ENCODE measurements at places on chromosomes 1 and 21.

- DNase-seq = peak; percentile 17
These were observed 65.8 kb upstream of the DIP2A start for GRCh38 chr21:46392921-46393320.

- DNase-seq = no peak
These were observed 3.2 kb upstream of the SETD4 start for GRCh38 chr21:36063375-36064084.

- DNase-seq = no peak
These were observed 308.3 kb upstream of the DEPDC1 start for GRCh38 chr1:68805097-68805641.

GRCh38 chr1:90007979-90008404 lies 13.1 kb downstream of the ZNF326 start:
- no peak for DNase-seq

DNA sequence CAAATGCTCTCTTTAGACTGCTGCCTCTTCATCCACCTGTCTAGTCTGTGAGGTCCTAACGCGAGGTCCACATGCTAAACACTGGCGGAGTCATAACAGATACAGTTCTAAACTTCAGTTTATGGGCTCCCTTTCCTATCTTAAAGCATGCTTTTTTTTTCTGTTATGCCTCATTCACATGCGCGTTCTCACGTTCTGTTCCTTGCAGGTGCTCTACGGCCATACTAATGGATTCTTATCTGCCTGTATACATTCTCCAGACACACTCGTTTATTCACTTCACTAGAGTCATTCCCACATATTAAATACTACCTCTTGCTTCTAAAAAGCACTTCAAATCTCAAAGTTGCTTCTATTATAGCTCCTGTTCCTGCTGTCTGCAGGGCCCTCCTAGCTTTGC lies 38.7 kb downstream of the PHC2 start:
- no peak for DNase-seq

DNA sequence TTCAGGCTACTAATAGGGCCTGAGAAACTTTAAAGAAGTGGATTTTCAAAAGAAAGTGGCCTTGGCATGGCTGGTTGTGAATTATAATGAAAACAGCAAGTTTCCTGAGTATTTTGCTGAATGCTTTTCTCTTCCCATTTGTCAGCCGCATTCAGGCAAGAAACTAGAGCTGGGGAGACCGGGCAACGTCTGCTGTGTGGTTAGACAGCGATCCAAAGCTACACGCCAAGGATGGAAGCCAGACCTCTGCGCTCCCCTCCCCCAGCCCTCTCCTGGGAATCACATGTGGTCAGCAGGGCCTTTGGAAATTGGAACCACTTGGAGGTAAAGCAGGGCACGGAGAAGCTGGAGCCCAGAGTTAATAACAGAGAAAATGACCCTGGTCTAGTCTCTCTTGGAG lies 114.1 kb upstream of the CD34 start:
- peak; percentile 71 for DNase-seq

DNA sequence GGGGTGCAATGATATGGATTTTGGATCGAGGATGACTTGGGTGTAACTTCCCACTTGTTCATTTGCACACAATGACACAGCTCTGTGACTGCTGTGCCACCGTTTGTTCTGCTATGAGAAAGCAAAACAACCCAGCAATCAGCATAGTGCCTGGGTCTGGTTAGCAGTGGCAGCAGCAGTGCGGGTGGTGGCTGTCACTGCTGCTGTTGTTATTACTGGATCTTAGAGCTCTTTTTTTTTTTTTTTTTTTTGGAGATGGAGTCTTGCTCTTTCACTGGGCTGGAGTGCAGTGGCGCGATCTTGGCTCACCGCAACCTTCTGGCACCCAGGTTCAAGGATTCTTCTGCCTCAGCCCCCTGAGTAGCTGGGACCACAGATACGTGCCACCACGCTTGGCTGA lies 56.9 kb downstream of the TBCE start:
- no peak for DNase-seq

- no peak for DNase-seq
These were observed 2.7 kb upstream of the HES3 start for GRCh38 chr1:6241107-6241886.

- no peak for DNase-seq
These were observed 72.5 kb downstream of the PAX7 start for GRCh38 chr1:18703041-18703621.

GRCh38 chr1:117413412-117413811 lies 46.2 kb downstream of the MAN1A2 start:
- no peak for DNase-seq

DNA sequence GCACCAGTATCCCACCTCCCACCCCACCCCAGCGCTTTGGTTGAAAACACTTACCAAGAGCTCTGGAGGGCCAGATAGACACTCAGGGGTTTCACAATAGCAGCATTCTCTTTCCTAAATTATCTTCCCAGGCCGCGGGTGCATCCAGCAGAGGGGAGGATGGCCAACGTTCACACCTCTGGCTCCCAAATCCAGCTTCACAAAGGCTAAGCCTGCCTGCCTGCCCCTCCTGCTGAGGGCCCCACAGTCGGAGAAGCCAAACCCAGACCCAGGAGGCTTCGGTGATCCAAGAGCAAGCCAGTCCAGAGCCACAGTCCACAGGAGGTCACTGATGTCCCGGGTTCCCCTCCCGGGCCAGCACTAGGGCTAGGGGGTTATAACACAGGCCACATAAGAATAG lies 231.9 kb downstream of the TRABD2B start:
- DNase-seq = no peak

- DNase-seq = no peak
These were observed 187.7 kb upstream of the CACYBP start for GRCh38 chr1:174812016-174812415.

DNA sequence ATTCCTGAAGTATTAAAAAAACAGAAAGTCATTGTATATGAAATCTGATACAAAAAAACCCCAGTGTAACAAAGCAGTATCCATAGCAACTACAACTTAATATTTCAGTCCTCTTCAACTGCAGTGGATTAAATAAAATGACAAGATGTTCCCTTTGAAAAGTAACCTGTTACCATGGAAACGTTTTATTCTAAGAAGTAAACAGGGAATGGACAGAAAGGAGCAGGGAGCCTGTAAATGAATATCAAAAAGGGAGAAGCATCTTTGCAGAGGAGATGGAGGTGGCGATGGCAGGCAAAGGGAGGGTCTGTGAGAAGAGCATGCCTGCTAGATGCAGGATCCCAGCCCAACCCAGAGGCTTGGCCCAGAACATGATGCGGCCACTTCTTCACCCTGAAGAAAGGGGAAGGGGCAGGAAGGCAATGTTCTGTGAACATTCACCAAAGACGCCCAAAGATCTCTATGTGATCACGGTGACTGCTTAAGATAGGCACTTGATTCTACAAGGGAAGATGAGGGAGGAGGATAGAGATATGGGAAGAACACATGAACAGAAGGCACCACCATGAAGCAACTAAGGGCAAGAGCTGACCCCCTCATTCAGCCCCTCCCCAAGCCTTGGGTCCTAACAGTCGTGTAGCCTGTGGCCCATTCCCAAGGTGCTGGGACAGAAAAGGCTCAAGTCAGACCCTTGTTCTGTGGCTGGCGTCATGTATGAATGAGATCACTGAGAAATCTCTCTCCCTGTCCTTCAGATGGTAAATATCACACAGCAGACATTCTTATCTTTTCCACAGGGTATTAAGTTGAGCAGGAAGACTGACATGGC lies 200.0 kb downstream of the SLC45A1 start:
- peak; percentile 35 for DNase-seq

GRCh38 chr1:115676498-115677181 lies 34.9 kb downstream of the VANGL1 start:
- no peak for DNase-seq

DNA sequence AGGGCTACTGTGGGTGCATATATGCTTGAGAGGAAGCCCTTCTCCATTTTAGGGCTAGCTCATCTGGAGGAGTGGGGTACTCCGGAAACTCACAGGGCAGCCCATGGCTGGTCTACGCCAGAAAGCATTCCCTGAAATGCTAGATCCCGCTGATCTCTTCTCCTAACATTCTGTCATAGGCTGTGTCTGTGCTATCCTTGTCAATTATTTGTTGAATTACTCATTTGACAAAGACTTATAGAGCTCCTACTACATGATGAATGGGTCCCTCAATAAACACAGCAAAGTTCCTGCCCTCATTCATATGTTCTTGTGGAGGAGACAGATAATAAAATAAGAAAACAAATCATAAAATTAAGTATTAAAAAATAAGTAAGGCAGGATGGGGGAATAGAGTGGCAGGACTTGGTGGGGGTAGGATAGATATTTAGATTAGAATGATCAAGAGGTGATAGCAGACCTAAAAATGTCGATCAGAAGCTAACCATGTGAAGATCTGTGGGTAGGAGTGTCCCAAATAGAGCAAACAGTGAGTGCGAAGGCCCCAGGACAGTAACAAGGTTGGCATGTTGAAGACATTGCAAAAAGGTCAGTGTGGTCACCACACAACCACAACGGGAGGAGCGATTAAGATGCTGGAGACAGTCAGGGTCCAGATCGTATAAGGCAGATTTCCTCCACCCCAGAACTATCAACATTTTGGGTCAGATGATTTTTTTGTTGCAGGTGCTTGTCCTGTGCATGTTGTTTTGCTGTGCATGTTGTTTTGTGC lies 13.2 kb downstream of the NGF start:
- no peak for DNase-seq

DNA sequence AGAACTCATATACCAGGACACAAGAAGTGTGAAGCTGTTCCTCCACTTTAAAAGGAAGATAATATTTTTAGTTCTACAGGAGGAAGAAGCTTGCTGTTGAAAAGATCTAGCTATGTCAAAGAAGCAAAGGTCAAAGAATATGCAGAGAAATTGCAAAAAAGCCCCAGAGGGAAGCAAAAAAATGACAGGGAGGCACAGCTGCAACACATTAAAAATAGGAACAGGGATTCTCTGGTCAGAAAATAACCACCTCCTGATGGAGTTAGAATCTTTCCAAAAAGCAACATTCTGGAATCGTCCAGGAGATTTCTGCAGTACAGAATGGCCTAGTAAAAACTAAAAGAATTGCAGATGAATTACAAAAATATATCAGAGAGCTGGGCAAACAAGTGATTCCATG lies 238.9 kb upstream of the PRMT6 start:
- peak; percentile 10 for DNase-seq

DNA sequence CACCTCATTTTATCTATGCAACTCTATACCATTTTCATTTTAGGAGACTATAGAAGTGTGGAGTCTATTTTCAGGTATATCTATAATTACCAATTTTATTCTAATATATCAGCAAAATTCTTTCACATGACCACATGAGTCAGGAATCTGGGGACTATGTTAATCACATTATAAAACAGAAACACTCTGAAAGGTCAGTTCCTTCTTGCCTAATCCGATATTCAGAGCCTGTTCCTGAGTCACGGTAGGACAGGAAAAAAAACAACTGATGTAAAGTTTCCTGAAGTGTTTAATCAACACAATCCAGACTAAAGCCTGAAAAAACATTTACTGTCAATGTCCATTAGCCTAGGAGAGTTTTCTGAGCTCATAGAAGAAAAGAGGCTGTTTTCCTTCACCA lies 1902.3 kb downstream of the NCAM2 start:
- DNase-seq = no peak

DNA sequence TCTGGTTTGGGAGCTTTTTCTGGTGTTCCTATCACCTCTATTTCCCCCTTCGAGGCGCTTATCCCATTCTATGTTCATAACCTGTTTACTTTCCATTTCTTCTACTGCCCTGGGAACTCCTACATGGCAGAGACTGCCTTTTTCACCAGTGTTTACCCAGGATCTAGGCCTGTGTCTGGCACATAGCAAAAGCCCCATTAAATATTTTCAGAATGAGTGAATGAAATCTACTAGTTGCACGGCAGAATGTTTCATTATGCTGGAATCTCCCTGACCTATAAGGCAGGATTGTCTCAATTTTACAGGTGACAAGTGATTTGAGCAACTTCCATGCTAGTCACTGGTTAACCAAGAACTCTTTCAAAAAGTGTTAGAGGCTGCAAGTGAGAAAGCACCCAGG lies 70.1 kb downstream of the PGM1 start:
- peak; percentile 35 for DNase-seq

DNA sequence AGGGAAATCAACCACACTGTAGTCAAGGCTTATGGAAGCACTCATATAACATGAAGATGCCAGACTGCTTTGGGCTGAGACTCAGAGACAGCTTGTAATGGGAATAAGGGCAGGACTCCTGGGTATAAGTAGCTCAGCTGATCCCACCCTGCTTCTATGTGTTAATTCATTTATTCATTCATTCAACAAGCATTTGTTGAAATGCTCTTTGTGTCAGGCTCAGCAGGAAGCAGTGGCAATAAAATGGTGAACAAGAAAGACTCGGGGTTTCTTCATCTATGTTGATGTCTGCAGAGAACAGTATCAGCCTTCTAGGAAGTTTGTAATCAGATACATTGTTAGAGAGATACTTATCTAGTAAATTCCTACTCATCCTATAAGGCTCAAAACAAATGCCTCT lies 145.5 kb upstream of the DMRTA2 start:
- no peak for DNase-seq

DNA sequence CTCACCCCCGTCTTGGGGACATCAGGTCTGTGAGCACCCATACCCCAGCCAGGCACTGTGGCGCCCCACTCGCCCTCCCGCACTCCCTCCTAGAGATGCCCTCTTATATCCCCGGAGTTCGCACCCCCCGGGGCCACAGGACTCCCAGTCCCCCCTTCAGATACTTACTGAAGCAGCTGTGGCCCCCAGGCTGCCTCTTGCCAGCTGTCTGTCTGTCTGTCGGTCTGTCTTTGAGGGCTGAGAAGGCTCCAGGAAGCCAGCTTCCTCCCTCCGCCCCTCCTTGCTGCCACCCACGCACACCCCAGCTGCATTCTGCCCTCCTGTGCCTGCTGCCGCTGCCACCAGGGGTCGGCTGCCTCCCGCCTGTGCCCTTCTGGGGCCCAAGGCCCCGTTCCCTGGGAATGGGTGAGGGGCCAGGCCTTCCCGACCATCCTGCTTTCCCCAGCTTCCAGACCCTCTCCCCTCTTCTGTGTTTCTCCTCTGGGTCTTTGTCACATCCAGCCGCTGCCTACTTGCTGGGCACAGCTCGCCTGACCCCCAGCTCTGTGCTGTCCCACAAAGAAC lies at the start of gene PTPN7:
PTPN7 (minus strand) TSS at position 226 of the 564 bp plus-strand sequence. CDS start 1,200 bp downstream, outside the sequence.
- DNase-seq = no peak

DNA sequence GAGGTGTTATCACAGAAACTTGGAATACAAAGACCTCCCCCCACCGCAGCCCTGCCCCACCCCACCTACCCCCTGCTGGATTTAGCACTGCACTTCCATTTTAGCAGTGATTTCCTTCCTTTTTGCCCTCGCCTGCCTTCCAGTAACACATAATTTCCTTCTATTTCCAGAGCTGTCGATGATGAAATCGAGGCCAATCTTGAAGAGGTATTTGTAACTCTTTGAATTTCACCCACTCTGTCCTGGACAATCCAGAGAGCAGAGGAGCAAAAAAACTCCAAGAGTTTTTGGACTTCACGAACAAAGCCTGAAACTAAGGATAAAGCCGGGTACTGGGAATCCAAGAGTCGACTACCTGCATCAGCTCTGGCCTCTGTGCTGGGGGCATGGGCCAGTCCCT lies 49.1 kb downstream of the CAPN2 start:
- DNase-seq = no peak

DNA sequence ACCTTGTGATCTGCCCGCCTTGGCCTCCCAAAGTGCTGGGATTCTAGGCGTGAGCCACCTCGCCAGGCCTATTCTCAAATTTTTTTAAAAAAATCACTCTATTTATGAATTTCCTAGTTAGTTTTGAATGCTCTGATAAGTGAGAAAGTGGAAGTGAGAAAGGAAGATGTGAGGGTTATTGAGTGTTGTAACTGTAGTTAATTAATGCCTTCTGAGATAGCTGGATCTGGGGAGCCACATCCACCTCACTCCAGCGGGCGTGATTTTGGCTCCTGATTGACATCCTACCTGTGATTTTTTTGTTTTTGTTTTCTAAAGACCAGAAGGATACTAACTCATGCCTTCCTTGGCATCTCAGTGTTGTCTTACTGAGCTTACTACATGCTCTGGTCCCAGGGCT lies 65.6 kb downstream of the ST3GAL3 start:
- no peak for DNase-seq

All from fibroblast of skin of right quadriceps (primary cell).